Thyroid gland (tissue), 4 donors: ENCODE measurements at places on chromosomes 11 and 22. TPM values are rescaled to one million over a fixed set of nuclear protein-coding genes. Genes with fewer than 3 reads are reported as not detected.

HSPA8 gene
- 787 TPM for total RNA-seq

DNA sequence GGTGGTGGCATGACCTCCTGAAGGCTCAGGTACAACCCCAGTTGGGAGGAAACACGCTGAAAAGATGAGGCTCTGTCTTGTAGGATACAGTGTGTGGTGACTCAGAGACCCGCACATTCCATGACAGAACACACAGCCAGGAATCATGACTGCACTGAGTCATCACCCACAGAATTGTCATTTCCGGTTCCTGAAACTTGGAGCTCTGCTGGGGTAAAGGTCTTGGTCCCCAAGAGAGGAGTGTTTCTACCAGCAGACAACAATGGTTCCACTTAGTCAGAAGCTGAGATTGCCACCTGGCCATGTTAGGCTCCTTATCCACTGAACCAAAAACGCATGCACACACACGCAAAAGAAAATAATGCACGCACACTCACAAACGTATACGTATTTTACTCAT lies 31.5 kb upstream of the CYB5R3 start:
- DNase-seq = no peak
- H3K4me3 ChIP-seq = no peak overlapping the region
- peaks cover 62% of the 10 kb centered on the region for H3K4me1 ChIP-seq
- H3K27ac ChIP-seq = no peak overlapping the region
- H3K36me3 ChIP-seq = no peaks in the 10 kb centered on the region

DNA sequence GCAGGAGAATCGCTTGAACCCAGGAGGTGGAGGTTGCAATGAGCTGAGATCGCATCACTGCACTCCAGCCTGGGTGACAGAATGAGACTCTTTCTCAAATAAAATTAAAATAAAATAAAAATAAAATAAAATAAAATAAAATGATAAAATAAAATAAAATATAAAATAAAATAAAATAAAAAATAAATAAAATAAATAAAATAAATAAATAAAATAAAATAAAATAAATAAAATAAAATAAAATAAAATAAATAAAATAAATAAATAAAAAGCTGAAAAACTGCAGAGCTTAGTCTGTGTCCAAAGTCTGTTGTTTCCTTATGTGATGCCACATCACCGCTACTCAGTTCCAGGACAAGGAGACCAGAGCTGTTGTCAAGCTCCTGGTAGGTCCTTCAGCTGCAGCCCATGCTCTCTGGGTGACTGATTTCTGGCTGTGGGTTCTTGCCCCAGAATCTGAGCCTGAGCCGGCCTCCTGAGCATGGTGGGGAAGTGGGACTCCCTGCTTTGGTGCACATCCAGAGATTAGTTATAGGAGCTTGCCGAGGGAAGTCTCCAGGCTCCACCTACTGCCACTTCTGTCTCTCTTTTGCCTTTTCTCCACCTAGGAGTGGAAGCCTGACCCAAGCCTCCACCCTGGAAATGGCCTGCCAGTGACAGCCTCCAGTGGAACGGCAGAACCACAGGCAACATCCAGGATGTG lies 31.3 kb upstream of the ADA2 start:
- DNase-seq = no peak
- no peak overlapping the region for H3K4me3 ChIP-seq
- no peak overlapping the region for H3K27ac ChIP-seq
- H3K27me3 ChIP-seq = no peaks in the 10 kb centered on the region

DNA sequence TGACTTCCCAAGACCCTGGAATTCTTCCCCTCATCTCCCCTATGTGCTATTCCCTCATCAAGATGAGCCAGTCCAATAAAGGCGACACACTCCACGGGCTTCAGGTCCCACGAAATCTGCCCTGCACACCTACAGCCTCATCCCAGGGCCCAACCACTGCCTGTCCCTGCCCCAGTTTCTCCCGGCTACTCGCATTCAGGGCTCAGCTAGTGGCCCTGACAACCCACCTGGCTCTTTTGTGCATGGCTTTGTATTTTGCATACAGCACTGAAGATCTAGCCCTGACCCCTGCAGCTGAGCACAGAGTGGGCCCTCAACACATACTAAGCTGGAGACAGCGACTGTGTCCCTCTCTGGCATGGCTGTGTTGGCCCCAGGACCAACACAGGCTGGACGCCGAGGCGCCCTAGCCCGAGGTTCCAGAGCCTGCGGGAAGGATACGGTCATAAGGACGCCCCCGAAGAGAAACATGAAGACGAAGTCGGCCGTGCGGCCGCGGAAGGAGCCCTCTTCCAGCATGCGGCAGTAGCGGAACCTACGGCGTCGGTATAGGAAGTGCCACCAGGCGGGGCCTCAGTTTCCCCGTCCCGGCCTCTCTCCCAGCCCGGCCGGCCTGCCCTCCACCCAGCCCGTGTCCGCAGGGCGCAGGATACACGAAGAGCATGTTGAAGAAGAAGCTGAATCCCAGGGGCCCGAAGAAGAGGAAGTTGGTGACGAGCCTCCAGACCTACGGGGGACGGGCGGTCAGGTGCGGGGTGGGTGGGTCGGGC lies 710 bp downstream of the DERL3 start:
- H3K4me3 ChIP-seq = no peak overlapping the region
- no peak for DNase-seq
- peaks cover 26% of the 10 kb centered on the region for H3K36me3 ChIP-seq
- no peaks in the 10 kb centered on the region for H3K27me3 ChIP-seq
- peaks cover 10% of the 10 kb centered on the region for H3K4me1 ChIP-seq
- no peak overlapping the region for H3K27ac ChIP-seq

GRCh38 chr11:62974848-62975522 lies 9.8 kb downstream of the SLC22A6 start:
- H3K4me3 ChIP-seq = no peak overlapping the region
- peak; percentile 54 for DNase-seq
- H3K4me1 ChIP-seq = peaks cover 4% of the 10 kb centered on the region
- no peaks in the 10 kb centered on the region for H3K27me3 ChIP-seq

- no peaks in the 10 kb centered on the region for H3K36me3 ChIP-seq
- no peak overlapping the region for H3K4me3 ChIP-seq
- no peaks in the 10 kb centered on the region for H3K27me3 ChIP-seq
- H3K27ac ChIP-seq = no peak overlapping the region
These were observed 131.7 kb downstream of the MICAL2 start for GRCh38 chr11:12241971-12242672.

GRCh38 chr11:2885017-2885677 lies 428 bp downstream of the CDKN1C start:
- H3K4me3 ChIP-seq = peak overlapping the region; percentile 64
- peak; percentile 67 for DNase-seq
- H3K4me1 ChIP-seq = peaks cover 21% of the 10 kb centered on the region
- H3K27ac ChIP-seq = peak overlapping the region; percentile 66
- H3K27me3 ChIP-seq = no peaks in the 10 kb centered on the region
- no peaks in the 10 kb centered on the region for H3K36me3 ChIP-seq

DNA sequence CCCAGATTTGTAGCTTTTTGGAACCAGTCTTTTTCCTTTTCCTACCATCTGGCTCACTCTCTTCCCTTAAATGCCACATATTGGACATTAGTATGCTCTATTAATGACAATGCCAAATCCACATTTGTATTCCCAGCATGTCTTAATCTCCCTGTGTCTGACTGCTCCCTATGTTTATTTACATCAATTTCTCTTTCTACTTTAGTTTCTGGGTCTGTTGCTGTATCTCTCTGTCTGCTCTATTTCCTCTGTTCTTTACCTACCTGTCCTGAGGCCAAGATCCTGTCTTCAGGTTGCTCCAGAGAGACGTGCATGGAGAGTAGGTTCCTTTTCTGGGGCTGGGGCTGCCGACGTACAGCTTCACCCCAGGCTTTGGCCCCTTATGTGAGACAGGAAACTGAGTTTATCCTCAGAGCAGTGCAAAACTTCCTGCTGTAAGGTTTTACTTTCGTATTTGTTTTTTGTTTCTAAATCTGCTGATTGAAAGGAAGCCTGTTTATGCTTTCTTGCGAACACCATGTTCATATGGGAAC lies 25.6 kb downstream of the OR2AG2 start:
- H3K27ac ChIP-seq = peak overlapping the region; percentile 58
- no peaks in the 10 kb centered on the region for H3K4me1 ChIP-seq
- no peak overlapping the region for H3K4me3 ChIP-seq
